ENCODE measurements at places on chromosomes 7 and 10.

DNA sequence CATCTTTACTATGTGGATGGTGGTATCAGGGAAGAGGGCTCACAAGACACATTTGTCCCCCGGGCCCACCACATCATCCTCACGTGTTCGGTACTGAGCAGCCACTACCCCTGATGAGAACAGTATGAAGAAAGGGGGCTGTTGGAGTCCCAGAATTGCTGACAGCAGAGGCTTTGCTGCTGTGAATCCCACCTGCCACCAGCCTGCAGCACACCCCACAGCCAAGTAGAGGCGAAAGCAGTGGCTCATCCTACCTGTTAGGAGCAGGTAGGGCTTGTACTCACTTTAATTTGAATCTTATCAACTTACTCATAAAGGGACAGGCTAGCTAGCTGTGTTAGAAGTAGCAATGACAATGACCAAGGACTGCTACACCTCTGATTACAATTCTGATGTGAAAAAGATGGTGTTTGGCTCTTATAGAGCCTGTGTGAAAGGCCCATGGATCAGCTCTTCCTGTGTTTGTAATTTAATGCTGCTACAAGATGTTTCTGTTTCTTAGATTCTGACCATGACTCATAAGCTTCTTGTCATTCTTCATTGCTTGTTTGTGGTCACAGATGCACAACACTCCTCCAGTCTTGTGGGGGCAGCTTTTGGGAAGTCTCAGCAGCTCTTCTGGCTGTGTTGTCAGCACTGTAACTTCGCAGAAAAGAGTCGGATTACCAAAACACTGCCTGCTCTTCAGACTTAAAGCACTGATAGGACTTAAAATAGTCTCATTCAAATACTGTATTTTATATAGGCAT, 9.1 kb upstream of the CSGALNACT2 start:
- DNase-seq: no peak

- DNase-seq: no peak
Observed at GRCh38 chr10:110423650-110424049, 74.1 kb upstream of the DUSP5 start.

- DNase-seq: no peak
Observed at GRCh38 chr10:102410429-102411073, 8.0 kb downstream of the PSD start.

- DNase-seq: no peak
Observed at GRCh38 chr10:6402349-6402709, 177.7 kb downstream of the PRKCQ start.

GRCh38 chr10:58981846-58982245, 194.6 kb upstream of the PHYHIPL start:
- no peak for DNase-seq

GRCh38 chr7:75967487-75967997, 26.9 kb downstream of the TMEM120A start:
- DNase-seq: no peak

DNA sequence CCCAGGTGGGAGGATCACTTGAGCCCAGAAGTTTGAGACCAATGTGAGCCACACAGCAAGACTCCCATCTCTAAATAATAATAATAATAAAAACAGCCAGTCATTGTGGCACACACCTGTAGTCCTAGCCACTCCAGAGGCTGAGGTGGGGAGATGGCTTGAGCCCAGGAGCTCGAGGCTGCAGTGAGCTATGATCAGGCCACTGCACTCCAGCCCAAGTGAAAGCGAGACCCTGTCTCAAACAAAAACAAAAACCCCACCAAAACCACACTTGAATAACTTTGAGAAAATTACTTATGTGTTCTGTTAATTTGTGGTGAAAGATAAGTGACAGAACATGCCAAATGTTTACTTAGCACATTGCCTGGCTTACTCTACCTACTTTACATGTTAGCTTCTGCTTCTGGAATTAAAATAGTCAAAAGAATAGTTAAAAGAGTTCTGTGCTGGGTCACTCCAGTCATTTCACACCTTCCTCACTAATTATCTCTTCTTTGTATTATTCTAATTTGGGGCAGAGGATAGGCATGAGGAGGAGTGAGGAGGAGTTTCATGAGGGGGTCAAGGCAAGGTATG, 9.8 kb downstream of the TMEM60 start:
- no peak for DNase-seq

GRCh38 chr10:111211706-111212105, 134.9 kb downstream of the ADRA2A start:
- no peak for DNase-seq

DNA sequence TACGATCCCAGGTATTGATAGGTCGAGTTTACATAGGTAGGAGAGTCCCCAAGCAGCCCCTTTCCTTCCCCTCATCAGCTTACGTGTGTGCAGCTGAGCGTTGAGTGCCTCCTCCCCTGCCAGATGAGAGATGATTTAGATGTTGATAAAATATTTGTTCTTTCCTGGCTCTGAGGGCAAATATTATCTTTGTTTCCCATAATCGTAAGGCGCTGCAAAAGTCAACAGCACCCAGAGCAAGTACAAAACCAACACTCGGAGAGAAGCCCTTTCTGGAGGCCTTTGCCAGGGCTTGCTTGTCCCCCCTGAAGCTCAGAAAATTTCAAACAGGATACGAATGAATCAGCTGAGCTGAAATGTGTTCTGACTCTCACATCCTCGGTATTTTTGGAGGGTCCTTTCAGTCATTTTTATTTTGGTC, 683.2 kb downstream of the LRMDA start:
- DNase-seq: no peak

DNA sequence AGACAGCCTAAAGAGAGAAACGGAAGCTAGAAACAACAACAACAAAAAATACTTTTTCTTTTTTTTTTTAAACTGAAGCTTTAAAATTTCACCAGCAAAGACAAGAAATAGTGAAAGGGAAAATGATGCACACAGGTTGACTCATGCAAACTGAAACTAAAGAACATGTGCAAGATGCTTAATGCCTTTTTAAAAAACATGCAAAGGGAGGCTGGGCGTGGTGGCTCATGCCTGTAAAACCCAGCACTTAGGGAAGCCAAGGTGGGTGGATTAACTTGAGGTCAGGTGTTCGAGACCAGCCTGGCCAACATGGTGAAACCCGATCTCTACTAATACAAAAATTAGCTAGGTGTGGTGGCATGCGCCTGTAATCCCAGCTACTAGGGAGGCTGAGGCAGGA, 15.1 kb upstream of the CUBN start:
- no peak for DNase-seq

DNA sequence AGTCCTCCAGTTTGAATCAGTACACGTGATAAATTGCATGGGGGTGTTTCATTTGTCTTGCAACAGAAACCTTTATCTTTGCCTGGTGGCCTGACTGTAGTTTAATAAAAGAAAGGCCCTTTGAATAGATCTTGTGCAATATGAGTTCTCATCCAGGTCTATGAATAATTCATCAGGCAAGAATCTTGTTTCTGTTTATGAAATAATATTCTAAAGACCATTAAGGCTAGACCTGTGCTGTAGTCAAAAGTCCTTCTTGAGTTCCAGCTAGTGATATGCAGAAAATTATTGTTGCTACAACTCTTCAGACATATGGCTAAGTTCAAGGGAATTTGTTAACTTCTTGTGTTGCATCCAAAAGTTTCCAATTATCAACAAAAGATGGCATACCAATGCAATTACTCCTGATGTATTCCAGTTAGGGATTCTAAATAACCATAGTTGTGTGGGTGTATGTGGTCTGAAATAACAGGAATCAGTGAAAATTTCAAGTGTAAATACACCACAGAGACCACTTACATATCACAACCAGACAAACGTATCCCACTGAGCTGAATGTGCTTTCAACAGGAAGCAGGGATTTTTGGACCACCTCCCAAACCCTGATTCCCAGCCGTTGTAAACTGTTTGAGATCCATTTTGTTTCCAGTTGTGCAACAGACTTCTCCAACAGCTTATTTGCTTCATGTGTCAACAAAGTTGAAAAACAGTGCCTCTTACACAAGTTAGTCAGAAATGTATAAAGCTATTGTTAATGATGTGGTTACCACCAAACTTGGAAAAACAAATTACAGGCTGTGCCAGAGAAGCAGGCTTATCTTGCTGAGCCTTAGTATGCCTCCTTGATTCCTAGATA, 54.7 kb upstream of the BICC1 start:
- no peak for DNase-seq

- DNase-seq: no peak
Observed at GRCh38 chr7:5320802-5321396, 38.2 kb downstream of the SLC29A4 start.

GRCh38 chr10:19049567-19049966, 966 bp downstream of the MALRD1 start:
- DNase-seq: no peak

DNA sequence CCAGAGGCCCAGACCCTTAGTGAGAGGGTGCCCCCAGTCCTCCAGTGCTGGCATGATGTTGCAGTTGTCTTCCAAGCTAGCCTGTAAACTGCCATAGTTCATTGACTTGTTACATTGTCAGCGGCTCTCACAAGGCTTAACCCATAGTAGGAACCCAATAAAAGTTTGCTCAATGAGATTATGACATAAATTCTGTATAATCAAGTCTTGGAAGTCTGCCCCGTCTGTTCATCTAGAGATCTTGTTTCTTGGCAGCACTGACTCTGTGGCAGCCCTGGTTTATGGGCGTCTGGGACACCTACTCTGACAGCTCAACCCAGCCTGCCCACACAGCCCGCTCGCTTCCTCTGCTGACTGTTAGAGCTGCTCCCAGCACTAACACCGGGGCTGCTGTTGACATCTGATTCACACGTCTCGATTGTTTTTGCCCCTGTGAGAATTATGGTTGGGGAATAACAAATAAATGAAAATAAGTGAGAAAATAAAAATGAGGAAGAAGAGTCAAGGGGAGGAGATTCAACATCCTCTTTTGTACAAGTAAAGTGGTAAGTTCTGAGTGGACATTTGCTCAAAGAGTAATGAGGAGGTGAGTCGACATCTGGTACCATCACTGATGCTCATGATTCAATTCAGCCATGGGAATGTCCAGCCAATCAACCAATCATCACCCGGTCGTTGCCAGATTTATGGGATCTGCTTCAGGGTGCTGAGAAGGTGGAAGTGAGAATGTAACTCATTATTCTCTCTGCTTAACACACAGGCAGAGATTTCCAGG, 160.8 kb downstream of the SPAG6 start:
- no peak for DNase-seq

GRCh38 chr7:13454916-13455592, 534.4 kb downstream of the ETV1 start:
- DNase-seq: no peak
